Activated T-helper 2 cell treated with anti-CD3 and anti-CD28 coated beads, Interferon-gamma antibody, Interleukin-2, Interleukin-4, amounts not matched to agents 10 μg/mL and 5 μg/mL and 100 μg/mL, durations not matched to agents 14 hours and 24 hours and 36 hours (primary cell): ENCODE measurements at places on chromosomes 2 and 18. TPM values are rescaled to one million over a fixed set of nuclear protein-coding genes. Genes with fewer than 3 reads are reported as not detected.

Gene IL36RN
- total RNA-seq = not detected in 2 replicates

Gene RAB6C
- total RNA-seq = not detected in 2 replicates

Gene DYSF
- total RNA-seq = 0.05 TPM in 1 of 2 replicates, not detected in the other

Gene SIX2
- not detected in 2 replicates for total RNA-seq

Gene WDR7
- total RNA-seq = 25.4 and 27.1 TPM in 2 replicates

Gene PECR
- 11.5 and 15.2 TPM in 2 replicates for total RNA-seq

Gene ECEL1
- 0.50 and 0.78 TPM in 2 replicates for total RNA-seq

- no peak for DNase-seq
Observed at GRCh38 chr2:74392449-74392743, 12.3 kb upstream of the DCTN1 start.

DNA sequence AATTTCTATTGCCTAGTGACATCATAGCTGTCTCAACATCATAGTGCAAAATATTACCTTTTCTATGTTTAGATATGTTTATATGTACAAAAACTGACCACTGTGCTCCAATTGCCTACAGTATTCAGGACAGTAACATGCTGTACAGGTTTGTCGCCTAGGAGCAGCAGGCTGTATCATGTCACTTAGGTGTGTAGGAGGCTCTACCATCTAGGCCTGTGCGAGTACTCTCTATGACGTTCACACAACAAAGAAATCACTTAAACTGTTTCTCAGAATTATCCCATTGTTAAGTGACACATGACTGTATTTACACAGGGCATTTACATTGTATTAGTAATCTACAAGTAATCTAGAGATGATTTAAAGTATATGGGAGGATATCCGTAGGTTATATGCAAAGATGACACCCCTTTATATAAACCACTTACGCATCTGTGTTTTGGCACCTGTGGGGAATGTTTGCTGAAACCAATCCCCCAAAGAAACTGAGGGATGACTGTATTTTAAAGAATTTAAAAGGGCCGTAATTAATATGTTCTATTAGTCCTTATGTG, 24.7 kb downstream of the IL1R2 start:
- no peak for DNase-seq

DNA sequence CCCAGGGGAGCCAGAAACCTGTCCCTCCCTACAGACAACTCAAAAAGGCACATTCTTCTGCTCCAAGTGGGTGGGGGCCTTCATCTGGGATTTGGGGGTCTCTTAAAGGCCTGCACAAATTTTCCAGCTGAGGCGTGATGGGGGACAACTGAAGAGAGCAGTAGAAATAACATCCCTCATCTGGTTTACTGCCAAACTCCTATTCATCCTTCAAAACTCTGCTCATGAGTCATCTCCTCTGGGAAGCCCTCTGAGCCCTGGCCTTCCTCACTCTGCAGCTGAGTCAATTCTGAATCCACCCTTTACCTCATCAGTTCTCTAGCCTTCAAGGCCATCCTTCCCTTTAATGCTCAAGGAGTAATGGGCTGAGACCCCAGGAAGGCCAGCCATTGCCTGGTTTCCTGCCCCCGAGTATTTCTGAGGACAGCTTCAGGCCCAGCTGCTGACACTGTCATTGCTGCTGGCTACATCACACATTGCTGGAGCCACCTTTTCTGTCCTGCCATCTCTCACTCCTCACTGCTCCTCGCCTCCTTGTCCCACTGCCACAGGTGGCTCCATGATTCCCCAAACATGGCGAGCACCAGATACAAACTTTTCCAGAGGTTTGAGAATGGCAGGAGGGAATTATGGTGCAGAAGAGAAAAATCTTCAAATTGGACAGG, 32.2 kb upstream of the GLI2 start:
- DNase-seq = no peak

GRCh38 chr18:51154431-51155063, 42.9 kb downstream of the MEX3C start:
- DNase-seq = no peak

DNA sequence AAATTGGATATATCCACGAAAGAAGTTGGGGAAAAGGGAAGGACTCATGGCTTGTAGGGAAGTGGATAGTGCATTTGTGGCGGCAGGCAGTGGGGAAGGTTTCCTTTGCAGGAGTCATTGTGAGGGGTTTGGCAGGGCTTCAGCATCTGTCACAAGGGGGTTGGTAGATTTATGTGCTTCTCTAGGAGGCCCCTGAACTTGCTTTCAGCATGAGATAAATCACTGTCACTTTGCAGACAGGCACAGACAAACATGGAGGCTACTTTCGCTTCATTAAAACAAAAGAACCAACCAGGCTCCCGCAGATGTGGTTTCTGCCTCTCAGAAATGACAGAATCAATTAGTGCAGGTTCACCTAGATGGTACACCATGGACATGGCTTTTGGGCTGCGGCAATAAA, 340.7 kb downstream of the TGIF1 start:
- DNase-seq = no peak

DNA sequence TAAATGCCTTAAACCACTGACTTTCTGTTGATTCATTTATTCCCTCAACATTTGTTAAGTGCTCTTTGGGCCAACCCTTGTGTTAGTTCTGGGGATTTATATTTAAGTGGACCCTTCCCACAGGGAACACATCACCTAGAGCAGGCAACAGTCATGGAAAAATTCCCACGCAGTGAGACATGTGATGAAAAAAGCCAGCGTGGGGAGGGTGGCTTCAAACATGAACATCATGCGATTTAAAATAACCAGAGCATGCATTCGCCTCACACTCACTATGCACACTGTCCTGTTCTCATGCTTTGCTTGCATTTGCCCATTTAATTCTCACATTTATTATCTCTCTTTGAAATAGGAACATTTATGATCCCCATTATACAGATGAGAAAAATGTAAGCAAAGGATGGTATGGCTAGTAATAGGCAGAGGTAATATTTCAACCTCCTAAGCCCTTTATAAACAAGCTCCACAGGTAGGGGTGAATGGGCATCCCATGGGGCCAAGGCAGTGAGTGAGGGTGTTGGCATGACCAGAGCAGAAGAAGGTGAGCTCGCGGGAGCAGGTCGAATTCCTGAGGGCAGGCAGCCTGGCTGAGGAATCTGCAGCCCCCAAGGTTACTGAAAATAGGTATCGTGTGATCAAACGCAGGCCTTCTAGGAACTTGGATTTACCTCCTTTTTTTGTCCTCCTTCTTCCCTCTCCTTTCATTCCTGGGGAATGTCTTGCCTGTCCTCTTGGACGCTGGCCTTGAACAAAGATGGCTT, 297.8 kb downstream of the MYCN start:
- DNase-seq = no peak

DNA sequence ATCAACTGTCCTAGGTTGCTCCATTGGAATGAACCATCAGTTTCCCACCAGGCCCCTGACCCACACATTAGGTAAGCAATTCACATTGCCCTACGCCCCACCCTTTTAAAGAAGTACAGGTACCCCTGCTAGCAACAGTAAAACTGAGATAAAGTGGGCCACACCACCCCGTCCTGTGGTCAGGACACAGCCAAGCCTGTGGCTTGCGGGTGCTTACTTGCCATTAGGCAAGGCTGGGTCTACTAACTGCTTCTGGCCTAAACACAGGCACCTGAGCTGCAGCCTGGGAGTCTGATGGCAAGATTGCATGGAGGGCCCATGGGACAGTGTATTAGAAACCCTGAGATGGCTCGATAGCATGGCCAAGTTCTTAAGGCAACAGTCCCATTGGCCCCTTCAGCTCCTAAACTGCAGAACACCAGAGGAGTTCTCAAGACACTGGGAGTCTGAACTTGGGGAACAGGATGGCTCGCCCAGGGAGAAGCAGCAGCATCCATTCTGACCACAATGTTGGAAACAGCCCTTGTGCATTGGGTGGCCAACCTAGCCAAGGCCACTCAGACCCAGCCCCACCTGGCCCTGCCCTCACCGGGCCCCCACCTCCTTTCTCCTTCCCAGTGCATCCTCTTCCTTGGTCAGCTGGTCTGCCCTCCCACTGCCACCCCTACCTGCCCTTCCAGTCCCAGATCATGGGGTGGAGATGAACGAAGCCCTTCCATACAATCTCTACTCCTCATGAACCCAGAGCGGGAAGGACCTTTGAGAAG, 177.1 kb downstream of the TNS1 start:
- DNase-seq = no peak

GRCh38 chr2:204039298-204039838, 102.8 kb downstream of the ICOS start:
- DNase-seq = no peak

DNA sequence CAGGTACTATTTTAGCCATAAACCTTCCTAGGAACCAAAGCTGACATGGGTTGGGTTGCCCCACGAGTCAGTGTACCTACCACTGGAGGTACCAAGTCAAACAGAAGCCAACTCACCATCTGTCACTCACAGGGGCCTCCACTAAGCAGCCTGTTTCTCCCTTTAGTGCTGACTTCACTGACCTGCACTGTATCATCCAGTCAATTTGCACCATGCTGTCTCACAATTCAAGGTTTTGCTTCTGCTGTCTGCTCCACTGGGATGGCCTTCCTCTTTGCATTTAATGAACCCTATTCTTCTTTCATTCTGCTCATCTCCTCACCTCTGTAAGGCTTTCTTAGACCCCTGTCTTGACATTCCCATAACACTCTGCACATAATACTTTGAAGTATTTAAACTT, 47.2 kb downstream of the EIF2AK3 start:
- DNase-seq = no peak

DNA sequence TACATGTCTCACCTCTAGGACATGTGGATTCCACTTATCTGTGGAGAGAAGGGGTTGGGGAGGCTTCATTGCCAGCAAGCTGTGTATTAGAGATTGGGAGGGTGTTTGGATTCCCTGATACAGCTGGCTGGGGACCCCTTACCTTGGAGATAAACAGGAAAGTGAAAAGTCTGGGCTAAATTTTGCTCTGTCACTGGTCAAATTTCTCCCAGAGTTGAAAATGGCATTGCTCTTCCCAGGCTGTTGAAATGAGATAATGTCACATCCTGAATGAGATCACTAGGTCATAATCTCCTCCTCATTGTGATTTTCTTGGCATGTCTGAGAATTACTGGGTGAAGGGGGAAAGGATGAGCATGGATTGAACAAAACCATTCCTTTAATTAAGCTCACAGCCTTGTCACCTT, 265.0 kb upstream of the PARD3B start:
- DNase-seq = no peak

DNA sequence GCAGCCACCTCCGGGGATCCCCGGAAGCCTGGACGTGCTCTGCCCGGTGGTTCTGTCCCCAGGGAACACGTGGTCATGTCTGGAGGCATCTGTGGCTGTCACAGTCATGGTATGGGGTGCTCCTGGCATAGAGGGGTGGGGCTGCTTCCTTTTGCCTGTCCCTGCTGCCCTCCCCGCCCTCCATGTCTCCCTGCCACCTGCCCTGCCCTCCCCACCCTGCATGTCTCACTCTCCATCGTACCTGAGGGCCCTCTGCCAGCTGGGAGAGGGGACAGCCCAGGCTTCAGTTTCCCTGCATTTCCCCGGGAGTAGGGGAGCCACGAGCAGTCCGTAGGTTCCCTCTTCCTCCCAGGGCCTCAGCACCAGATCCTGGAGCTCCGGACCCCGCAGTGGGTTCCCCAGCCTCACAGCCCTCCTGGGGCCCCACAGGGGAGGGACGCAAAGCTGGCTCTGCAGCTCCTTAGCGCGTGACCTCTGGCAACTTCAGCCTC, 90.0 kb upstream of the CTDP1 start:
- no peak for DNase-seq

- DNase-seq = no peak
Observed at GRCh38 chr2:227147023-227147422, 17.0 kb downstream of the COL4A4 start.

- no peak for DNase-seq
Observed at GRCh38 chr2:145464866-145465265, 944.9 kb upstream of the ZEB2 start.

GRCh38 chr2:15800495-15801329, 139.6 kb upstream of the MYCN start:
- DNase-seq = no peak

GRCh38 chr18:64055019-64055418, 85.1 kb downstream of the SERPINB8 start:
- no peak for DNase-seq

DNA sequence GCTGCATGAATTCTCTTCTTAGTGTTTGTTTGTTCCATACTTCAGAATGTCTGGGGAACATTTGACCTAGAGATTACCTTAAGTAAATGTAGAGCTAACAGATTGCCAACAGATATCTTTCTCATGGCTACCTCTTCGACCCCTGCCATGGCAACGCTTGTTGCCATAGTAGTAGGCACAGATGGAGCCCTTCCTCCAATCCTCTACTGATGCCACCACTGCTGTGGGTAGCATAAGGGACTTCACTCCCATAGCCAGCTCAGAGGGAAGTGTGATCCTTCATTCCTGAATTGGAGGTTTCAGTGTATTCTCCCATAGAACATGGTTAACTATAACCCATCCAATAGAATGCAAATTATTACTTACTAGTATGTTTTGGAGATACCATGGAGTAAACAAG, 543.6 kb upstream of the NRP2 start:
- DNase-seq = no peak

- no peak for DNase-seq
Observed at GRCh38 chr2:182924306-182924705, 57.9 kb upstream of the FRZB start.

GRCh38 chr2:219358170-219359075, 25.9 kb upstream of the RESP18 start:
- DNase-seq = no peak

- DNase-seq = no peak
Observed at GRCh38 chr18:76389716-76390115, 105.3 kb downstream of the ZNF516 start.

- no peak for DNase-seq
Observed at GRCh38 chr2:136985044-136985443, 219.7 kb downstream of the THSD7B start.

GRCh38 chr2:90209009-90209408, 1517.5 kb downstream of the RPIA start:
- no peak for DNase-seq

- no peak for DNase-seq
Observed at GRCh38 chr18:46416706-46417638, 240.0 kb downstream of the LOXHD1 start.

DNA sequence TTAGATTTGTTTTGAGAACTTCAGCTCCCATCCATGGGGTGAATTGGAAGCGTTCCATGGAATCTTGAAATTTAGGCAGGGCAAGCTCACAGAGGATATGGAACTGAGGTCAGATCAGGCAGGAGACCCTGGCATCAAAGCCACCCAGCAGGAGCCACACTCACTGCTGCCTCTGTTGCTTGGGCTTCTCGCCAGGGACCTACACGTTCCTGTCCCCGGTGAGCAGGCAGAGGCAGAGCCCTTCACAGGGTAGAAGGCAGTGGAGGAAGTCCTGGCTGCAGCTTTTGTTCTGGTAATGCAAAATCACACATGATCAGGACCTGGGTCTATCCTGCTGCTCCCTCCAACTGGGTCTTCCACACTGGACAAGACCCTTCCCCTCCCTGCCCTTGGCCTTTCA, 42.1 kb downstream of the CAPN13 start:
- DNase-seq = no peak

GRCh38 chr2:60520917-60521539, 32.4 kb downstream of the BCL11A start:
- no peak for DNase-seq

- no peak for DNase-seq
Observed at GRCh38 chr18:70037431-70038061, 89.9 kb upstream of the CD226 start.

GRCh38 chr2:45068571-45069140, 59.4 kb upstream of the SIX2 start:
- no peak for DNase-seq
